Fibroblast of lung (primary cell): ENCODE measurements at places on chromosomes 12 and 14. TPM values are rescaled to one million over a fixed set of nuclear protein-coding genes. Genes with fewer than 3 reads are reported as not detected.

MORN3 gene
- total RNA-seq, result 0.77 and 0.83 TPM in 2 replicates

DNA sequence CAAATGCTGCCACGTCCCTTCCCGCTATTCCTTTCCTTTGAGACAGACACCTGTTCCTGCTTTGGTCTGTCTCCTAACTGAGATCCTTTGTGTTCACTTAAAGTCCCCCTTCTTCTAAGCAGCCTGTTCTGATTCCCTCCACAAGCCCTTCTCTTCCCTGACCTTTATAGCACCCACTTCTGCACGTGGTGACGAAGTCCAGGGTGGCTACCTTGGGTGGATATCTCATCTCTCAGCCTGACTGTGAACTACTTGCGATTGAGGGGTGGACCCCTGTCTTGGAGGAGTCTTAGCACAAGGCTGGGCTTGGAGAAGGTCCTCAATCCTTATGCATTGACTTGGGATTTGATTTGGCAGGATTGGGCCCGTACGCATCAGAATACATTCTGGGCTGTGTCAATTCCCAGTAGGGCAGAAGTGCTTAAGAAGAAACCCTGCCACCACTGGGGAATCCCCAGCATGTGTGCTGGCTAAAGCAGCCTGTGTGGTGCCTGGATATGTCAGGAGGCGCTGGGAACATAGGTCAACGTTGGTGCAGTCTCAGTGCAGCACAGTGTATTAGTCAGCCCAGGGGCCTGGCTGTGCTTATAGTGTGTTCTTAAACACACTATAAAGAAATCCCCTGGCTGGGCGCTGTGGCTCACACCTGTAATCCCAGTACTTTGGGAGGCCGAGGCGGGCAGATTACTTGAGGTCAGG is 23.6 kb downstream of the KRT80 start:
- DNase-seq, result peak; percentile 80
- H3K4me1 ChIP-seq, result peaks cover 16% of the 10 kb centered on the region
- no peaks in the 10 kb centered on the region for H3K27me3 ChIP-seq
- H3K27ac ChIP-seq, result no peak overlapping the region
- H3K4me3 ChIP-seq, result no peak overlapping the region

GRCh38 chr14:92925446-92925845 is 2.5 kb downstream of the CHGA start:
- H3K4me3 ChIP-seq, result no peak overlapping the region
- H3K27me3 ChIP-seq, result peaks cover 6% of the 10 kb centered on the region
- no peak overlapping the region for H3K27ac ChIP-seq

DNA sequence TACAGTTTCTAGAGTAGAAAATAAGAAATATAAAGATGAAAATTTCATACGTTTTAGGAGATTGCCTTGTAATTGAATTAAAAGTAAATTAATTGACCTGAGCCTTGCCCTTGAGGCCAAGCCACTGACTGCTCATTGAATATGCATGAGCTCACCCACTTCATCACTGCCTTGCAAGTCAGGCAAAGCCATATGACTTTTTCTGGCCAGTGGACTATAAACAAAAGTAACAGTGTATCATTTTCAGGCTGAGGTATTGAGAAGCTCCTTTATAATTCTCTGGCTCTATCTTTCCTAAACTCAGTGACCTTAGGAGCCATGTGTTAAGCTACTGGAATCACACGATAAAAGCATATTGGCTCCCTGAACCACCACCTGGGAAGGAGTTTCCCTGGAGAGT is 369.3 kb downstream of the NUAK1 start:
- no peak overlapping the region for H3K4me3 ChIP-seq
- no peak overlapping the region for H3K27ac ChIP-seq
- H3K27me3 ChIP-seq, result no peaks in the 10 kb centered on the region
- DNase-seq, result peak; percentile 3
- no peaks in the 10 kb centered on the region for H3K4me1 ChIP-seq

DNA sequence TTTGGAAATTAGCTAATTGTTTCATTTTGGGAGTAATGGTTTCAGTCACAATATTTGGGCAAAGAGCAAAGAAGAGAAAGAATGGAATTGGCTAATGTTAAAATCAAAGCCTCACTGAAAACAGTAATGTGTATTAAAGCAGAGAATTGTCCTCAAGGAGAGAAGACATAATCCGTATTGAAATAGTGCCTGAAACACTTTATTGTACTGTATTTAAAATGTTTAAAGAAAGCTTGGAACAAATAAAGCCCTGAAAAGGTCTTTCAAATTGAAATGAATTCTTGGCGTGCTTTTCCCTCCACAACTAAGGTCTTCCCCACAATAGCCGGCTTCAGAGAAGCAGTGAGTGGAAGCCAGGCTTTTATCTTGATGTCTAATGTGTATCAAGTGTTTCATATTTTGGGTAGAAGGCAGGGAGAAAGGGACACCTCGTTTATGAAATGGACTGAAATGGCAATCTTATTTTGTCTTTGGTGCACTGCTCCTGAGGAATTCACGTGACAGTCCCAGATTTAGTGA is 212.9 kb upstream of the CRY1 start:
- H3K4me3 ChIP-seq, result no peak overlapping the region
- no peaks in the 10 kb centered on the region for H3K27me3 ChIP-seq
- no peak overlapping the region for H3K27ac ChIP-seq
- H3K4me1 ChIP-seq, result no peaks in the 10 kb centered on the region

- no peak overlapping the region for H3K27ac ChIP-seq
- H3K27me3 ChIP-seq, result peaks cover 26% of the 10 kb centered on the region
Measured at GRCh38 chr12:55633151-55633550, 3.5 kb upstream of the OR10P1 start.

DNA sequence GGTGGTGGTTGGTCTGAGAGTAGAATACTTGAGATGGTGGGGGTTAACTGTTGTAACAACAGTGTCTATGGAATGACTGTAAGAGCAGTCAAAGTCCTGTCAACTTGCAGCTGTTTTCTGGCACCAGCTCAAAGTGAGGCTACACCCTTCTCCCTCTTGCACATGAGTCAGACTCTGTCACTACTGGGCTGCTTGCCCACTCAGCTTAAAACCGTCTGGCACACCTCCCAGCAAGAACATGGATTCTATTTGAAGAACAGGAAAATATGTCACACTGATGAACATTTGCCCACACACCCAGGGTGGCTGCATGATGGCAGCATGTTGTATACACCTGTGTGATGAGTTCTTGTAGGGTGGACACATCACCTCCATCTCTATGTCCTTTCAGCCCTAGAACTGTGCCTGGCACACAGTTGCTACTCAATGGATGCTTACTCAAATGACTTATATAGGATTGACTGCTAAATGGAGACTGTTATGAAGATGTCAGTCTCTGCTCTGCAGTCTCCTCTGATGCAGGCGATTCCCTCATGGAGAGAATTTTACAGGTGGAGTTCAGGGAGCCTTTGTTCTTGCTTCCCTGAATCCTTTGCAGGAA is 19.3 kb upstream of the SERPINA6 start:
- H3K27me3 ChIP-seq, result no peaks in the 10 kb centered on the region
- peak; percentile 100 for DNase-seq
- peak overlapping the region; percentile 8 for H3K4me3 ChIP-seq
- H3K4me1 ChIP-seq, result peaks cover 4% of the 10 kb centered on the region
- H3K36me3 ChIP-seq, result no peaks in the 10 kb centered on the region
- peak overlapping the region; percentile 75 for H3K27ac ChIP-seq

GRCh38 chr12:5226581-5226980 is 182.9 kb downstream of the KCNA5 start:
- H3K27ac ChIP-seq, result no peak overlapping the region
- no peaks in the 10 kb centered on the region for H3K4me1 ChIP-seq
- H3K27me3 ChIP-seq, result no peaks in the 10 kb centered on the region
- no peaks in the 10 kb centered on the region for H3K36me3 ChIP-seq
- no peak for DNase-seq

- H3K4me1 ChIP-seq, result peaks cover 2% of the 10 kb centered on the region
- no peak for DNase-seq
- H3K4me3 ChIP-seq, result no peak overlapping the region
- H3K27ac ChIP-seq, result no peak overlapping the region
Measured at GRCh38 chr12:4603421-4603820, 41.4 kb downstream of the DYRK4 start.

DNA sequence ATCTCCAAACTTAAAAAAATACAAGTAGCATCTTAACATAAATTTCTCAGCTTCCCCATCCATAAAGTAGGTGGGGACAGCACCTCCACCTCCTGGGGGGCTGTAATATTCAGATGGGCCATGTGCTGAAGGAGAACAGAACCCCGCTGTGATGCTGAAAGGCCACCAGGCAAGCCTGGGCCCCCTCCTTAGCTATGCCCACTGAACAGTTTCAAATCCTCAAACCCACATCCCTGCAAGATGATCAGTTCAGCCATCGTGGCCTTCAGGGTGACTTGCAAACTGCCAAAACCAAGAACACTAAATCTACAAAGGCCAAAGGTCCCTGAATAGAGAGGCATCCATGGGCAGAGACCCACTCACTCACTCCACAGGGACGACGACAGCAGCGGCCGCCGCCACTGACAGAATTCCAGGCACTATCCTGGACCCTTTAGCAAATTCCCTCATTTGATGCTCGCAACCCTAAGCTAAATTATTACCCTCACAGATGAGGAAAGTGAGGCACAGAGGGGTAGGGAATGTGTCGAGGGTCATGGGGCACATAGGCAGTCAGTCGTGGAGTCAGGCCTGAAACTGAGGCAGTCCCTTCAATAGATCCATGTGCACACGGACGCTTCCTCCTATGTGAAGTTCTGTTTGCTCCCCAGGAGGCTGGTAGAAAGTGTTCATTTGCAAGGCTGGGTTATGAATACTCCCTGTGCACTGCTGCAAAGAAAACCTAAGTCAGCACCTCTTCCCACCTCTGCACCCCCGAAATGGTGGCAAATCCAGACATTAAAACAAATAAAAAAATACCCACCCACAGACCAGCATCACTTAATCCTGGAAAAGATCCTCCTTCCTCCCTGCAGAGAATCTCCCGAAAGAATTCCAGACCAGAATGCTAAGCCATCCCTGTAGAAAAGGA is 5.9 kb downstream of the ITPK1 start:
- H3K36me3 ChIP-seq, result no peaks in the 10 kb centered on the region
- H3K4me3 ChIP-seq, result no peak overlapping the region
- peaks cover 5% of the 10 kb centered on the region for H3K4me1 ChIP-seq
- no peak for DNase-seq

DNA sequence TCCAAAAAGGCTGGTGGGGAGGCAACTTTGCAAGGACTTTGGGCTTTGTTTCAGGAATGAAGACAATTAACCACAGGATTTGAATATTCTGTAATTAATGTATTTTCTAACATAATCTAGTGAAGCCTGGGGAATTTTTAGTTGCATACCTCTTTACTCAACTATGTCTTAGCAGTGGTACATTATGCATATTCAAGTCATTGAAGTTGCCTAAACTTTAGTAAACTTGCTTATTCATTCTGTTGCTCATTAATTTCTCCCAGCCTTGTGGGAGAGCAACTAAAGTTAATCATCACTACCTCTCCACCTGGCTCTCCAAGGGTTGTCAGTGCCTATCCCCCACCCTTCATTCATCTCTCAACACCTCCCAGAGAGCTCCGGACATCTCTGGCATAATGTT is 54.2 kb downstream of the IFNG-AS1 start:
- DNase-seq, result peak; percentile 1
- no peak overlapping the region for H3K27ac ChIP-seq
- no peaks in the 10 kb centered on the region for H3K27me3 ChIP-seq
- no peak overlapping the region for H3K4me3 ChIP-seq
- no peaks in the 10 kb centered on the region for H3K36me3 ChIP-seq
- H3K4me1 ChIP-seq, result no peaks in the 10 kb centered on the region

- no peak for DNase-seq
- H3K27me3 ChIP-seq, result no peaks in the 10 kb centered on the region
- H3K27ac ChIP-seq, result no peak overlapping the region
- H3K4me3 ChIP-seq, result no peak overlapping the region
Measured at GRCh38 chr12:69045430-69045829, 112.5 kb upstream of the CPM start.

DNA sequence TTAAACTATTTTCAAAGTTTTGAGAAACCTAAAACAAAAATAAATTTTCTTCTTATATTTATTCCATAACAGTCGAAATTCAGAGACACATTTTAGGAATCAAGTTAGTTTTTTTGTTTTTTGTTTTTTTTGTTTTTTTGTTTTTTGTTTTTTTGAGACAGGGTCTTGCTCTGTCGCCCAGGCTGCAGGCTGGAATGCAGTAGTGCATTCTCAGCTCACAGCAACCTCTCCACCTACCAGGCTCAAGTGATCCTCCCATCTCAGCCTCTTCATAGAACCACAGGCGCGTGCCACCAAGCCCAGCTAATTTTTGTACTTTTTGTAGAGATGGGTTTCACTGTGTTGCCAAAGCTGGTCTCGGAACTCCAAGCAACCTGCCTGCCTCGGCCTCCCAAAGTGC is 18.5 kb upstream of the DNAAF2 start:
- no peak overlapping the region for H3K27ac ChIP-seq
- no peaks in the 10 kb centered on the region for H3K27me3 ChIP-seq
- no peaks in the 10 kb centered on the region for H3K4me1 ChIP-seq
- H3K36me3 ChIP-seq, result no peaks in the 10 kb centered on the region
- no peak for DNase-seq
- no peak overlapping the region for H3K4me3 ChIP-seq

CCNK gene
- 33.9 and 51.0 TPM in 2 replicates for total RNA-seq

CLMN gene
- total RNA-seq, result 0.83 and 1.0 TPM in 2 replicates

DNA sequence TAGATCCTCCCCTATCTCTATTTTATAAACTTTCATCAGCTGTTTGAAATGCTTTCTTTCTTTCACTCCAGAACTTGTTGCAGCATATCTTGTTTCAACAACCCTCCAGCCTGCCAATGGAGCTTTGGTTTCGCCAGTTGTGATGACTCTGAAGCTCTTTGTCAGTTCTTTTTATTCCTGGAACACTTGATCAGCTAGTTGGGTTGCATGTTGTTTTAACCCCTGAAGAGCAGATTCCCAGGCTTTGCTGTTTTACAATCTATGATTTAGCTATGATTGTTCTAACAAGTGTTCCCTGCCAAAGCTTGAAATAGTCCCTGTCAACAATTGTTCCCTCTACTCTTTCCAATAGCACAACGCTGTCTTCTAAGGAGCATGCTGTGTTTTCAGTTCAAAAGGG is 50.6 kb upstream of the FUT8 start:
- H3K27me3 ChIP-seq, result no peaks in the 10 kb centered on the region
- no peaks in the 10 kb centered on the region for H3K36me3 ChIP-seq
- peak; percentile 78 for DNase-seq
- H3K4me1 ChIP-seq, result no peaks in the 10 kb centered on the region
